ENCODE measurements at places on chromosomes 6 and 20. TPM values are rescaled to one million over a fixed set of nuclear protein-coding genes. Genes with fewer than 3 reads are reported as not detected.

The SERPINB1 gene
- 60.1 TPM for total RNA-seq

The RAET1L gene
- not detected for total RNA-seq

DNA sequence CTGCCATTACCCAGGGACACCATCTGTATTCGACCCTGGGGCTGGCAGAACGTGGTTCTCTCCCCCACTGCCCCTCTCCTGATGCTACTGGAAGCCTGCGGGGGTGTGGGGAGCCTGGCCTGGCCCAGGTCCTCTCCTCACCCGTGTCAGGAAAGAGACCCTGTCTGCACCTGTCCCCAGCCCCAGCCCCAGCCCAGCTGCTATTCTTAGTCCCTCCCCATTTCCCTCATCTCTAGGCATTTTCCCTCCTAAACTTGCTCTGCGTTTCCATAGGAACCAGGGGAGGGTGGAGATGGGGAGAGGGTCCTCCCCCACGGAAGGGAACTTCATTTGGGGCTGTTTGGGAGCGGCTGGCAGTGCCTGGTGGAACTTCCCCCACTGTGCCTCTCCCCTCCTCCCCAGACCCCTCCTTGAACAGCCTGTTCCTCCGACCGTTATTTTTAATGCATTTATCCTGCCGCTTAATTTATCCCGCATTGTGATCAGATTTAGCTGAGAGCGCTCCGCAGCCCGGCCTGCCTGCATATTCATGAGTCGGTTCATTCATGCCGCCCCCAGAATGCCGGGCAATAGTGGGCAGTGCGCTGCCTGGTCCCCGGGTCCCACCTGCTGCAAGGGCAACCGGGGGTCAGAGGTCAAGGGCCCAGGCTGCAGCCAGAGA, 31.8 kb upstream of the DLGAP4 start:
- no peak overlapping the region for H3K4me3 ChIP-seq
- H3K27ac ChIP-seq, result no peak overlapping the region
- peaks cover 30% of the 10 kb centered on the region for H3K4me1 ChIP-seq
- no peak for DNase-seq
- no peaks in the 10 kb centered on the region for H3K27me3 ChIP-seq

DNA sequence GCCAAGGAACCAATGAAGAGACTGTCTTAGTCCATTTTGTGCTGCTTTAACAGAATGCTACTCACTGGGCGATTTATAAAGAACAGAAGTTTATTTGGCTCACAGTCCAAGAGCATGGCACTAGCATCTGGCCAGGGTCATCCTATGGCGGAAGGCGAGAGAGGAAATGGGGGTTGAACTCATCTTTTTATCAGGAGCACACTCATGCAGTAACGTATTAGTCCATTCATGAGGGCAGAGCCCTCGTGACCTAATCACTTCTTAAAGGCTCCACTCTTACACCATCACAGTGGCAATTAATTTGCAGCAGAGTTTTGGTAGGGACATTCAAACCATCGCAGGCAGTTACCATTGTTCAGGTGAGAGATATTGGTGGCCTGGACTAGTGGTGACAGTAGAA, 8.5 kb downstream of the ARFGEF2 start:
- no peak overlapping the region for H3K27ac ChIP-seq
- no peak overlapping the region for H3K4me3 ChIP-seq
- H3K27me3 ChIP-seq, result no peaks in the 10 kb centered on the region
- H3K4me1 ChIP-seq, result peaks cover 85% of the 10 kb centered on the region
- no peak for DNase-seq

- H3K4me1 ChIP-seq, result no peaks in the 10 kb centered on the region
- no peak overlapping the region for H3K27ac ChIP-seq
- H3K27me3 ChIP-seq, result peaks cover 34% of the 10 kb centered on the region
- DNase-seq, result no peak
- H3K36me3 ChIP-seq, result no peaks in the 10 kb centered on the region
These were observed 115.2 kb downstream of the DLL1 start for GRCh38 chr6:170175644-170176135.
